ENCODE measurements at places on chromosomes 4 and X.

GRCh38 chr4:118397623-118397979, 44.8 kb upstream of the PRSS12 start:
- no peak for DNase-seq

DNA sequence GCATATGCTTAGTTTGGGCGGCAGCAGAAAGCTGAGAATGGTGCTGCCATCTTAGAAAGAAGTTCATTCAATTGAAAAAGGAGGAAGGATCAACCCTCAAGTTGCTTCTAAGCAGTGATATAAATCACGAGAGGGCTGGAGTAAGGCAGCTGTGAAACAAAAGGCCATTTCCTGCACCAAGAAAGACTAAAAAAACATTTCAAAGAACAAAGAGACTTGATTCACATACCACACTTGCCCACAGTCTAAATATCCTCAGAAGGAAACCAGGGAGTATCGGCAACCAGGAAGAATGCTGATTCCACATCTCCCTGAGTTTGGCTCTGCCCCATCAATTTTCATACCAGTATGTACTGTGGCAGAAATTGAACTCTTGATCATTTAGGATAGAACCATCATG, 240.1 kb downstream of the OPHN1 start:
- no peak for DNase-seq

- no peak for DNase-seq
Observed at GRCh38 chr4:178556796-178557195, 1114.6 kb upstream of the AGA start.

GRCh38 chr4:127383666-127384065, 249.1 kb upstream of the INTU start:
- DNase-seq = no peak

DNA sequence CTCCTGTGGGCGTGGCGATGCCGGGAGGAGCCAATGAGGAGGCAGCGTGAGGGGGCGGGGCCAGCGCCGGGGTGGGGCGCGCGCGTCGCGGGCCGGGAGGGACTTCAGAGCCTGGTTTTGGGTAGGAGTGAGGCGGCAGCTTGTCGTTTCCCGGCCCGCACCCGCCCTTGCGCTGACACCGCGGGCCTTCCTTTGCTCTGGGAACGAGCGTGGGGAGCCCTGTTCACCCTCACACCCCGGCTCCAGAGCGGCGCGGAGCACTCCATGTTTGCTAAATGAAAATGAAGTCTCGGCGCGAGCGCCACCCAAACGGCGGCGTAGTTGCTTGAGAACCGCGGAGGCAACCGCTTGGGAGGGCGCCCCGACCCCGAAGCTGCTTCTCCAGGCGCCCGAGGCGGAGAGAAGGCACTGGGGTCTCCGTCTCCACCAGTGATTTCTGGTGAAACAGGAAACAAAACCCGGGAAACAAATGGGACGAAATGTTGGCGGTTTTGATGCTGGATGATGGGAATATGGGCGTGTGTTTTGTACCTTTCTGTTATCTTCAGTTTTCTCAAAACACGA, 497 bp upstream of the GRPEL1 start:
- DNase-seq = no peak

DNA sequence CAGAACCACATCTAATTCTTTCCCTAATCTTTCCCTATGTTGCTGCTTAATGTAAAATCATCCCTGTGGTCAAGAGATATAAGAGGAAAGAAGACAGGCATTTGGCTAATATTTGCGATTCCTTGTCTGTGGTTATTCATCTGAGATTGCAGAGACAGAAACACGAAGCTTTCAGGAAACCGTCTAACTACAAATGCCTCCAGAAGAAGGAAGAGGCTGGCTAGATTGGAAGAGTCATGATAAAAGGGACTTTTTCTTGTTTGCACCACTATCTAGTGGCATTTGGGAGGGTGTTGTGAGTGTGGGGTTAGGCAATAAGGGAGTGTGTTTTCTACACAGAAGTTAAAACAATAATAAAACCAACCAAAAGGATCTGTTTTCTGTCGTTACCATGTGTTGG, 43.9 kb downstream of the TMEM154 start:
- peak; percentile 83 for DNase-seq

GRCh38 chr4:27082776-27083175, 222.1 kb downstream of the STIM2 start:
- peak; percentile 45 for DNase-seq

GRCh38 chr4:6463311-6464289, 8.8 kb downstream of the PPP2R2C start:
- DNase-seq = no peak

DNA sequence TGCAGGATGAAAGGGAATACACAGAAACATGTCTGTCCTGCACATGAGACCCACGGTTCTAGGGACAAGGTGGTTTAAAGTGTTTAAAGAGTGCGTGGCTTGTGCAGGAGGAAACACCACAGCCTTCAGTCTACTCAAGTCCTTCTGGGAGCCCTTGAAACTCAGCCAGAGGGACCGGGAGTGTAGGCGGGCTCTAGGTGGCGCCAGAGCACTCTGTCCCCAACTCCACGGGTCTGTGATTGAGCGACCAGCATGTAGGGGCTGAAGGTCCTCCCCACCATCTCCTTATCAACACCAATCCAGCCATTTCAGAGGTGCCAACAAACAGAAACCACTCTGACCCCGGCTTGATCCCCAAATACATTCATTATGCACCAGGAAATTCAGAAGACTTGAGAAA, 82.0 kb upstream of the CLDN34 start:
- peak; percentile 52 for DNase-seq

GRCh38 chrX:78712336-78712735, 35.2 kb upstream of the LPAR4 start:
- DNase-seq = no peak

DNA sequence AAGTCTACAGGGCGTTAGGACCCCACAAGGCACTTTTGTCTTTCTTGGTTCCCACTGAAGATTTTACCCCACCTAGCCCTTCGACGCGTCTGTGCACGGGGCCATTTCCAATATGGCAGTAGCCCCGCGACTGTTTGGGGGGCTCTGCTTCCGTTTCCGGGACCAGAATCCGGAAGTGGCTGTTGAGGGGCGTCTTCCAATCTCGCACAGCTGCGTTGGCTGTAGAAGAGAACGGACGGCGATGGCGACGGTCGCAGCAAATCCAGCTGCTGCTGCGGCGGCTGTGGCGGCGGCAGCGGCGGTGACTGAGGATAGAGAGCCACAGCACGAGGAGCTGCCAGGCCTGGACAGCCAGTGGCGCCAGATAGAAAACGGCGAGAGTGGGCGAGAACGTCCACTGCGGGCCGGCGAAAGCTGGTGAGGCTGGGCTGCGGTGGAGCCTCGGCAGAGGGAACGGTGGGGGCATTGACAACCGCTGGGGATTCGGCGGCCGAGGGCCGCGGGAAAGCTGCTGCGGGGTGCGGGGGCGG, at the start of gene USP11:
TSS of gene USP11 (plus strand) at position 207 of the 530 bp plus-strand sequence. CDS start at position 242, 35 bp downstream.
- peak; percentile 38 for DNase-seq

- no peak for DNase-seq
Observed at GRCh38 chr4:135325264-135325663, 1123.7 kb upstream of the PABPC4L start.

GRCh38 chrX:2677764-2678163, 13.3 kb upstream of the CD99 start:
- no peak for DNase-seq

GRCh38 chrX:41526925-41527324, 79.8 kb downstream of the NYX start:
- DNase-seq = no peak

DNA sequence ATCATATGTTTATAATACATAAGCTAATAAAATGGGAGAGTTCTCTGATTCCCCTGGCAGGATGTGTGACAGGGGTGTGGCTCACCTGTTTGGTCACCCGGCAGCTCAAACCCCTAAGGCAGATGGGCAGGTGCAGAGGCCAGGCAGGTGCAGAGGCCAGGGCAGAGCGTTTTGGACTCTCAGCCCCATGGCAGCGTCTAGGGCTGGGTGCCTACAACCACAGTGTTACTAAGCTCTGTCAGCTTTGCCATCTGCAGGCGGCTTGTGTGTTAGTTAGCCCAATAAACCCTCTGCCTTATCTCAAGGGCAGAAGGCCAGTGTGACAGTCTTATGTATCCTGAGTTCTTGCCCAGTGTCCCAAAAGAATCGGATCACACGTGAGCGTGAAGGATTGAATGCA, 54.0 kb upstream of the UGT2B15 start:
- no peak for DNase-seq

DNA sequence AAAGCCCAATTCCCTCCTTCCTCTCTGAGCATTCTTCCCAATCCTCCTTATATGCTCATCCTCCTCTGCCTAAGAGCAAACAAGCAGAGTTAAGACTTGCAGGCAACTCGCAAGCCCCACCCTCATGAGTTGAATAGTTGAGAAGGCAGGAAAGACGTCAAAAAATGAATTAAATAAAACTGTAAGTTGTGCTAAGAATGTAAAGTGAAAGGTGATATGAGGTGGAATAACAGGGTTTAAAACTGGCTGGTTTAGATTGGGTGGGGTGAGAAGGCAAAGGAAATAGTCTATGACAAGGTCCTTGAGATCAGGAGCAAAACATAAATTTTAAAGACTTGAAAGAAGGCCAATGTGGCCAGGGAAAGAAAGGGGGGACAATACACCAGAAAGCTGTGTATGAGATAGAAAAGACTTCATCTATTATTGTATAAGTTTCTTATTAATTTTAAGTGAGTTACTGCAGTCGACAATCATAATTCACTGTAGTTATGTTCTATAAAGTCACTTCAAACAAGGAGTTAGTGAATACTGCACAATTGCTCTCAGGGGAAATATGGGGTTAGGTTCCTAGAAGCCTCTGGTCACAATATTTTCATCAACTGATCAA, 124.9 kb downstream of the RELL1 start:
- no peak for DNase-seq

GRCh38 chr4:15162465-15163283, 160.4 kb downstream of the CPEB2 start:
- DNase-seq = peak; percentile 6

DNA sequence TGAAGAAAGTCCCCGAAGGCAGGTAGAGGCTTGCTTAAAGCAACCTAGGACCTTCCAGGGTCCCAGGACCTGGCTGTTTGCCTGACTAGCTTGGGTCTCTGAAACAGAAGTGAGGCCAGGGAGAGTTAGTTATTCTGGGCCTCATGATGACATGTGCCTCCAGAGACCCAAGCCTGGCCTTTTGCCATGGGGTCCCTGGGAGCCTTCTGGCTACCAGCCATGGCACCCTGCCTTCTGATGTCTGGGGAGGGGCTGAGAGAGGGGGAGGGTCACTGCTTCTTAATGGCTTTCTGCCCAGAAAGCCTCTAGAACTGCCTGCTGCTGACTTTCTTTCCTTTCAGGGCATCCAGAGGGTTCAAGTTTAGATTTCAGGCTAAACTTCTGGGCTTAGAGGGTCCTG, 1.0 kb upstream of the STARD8 start:
- DNase-seq = no peak

DNA sequence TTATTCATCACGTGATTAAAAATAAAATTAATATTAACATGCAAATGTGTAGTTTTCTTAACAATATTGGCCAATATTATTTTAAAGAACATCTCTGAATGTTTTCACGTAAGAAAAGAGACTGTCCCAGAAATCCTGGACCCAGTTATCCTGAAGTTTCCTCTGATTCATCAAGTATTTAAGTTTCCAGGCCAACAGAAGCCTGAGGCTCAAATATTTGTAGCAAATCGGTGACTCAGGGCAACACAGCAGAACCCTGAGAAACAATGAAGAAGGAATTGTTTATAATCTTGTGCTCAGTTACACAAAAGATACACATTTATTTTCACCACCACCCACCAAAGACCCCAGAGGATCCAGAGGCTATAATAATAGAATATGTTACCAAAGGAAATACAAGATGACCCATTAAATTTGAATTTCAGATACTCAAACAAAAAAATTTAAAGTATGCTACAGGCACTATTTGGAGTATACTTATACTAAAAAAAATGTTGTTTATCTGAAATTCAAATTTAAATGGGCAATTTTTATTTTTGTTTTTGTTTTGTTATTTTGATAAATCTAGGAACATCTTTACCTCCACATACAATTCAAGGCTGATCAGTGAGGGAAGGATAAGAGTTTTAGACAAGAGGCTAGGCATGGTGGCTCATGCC, 33.9 kb upstream of the SLC7A11 start:
- no peak for DNase-seq

GRCh38 chr4:34422472-34423175, 1821.7 kb downstream of the ARAP2 start:
- DNase-seq = no peak

DNA sequence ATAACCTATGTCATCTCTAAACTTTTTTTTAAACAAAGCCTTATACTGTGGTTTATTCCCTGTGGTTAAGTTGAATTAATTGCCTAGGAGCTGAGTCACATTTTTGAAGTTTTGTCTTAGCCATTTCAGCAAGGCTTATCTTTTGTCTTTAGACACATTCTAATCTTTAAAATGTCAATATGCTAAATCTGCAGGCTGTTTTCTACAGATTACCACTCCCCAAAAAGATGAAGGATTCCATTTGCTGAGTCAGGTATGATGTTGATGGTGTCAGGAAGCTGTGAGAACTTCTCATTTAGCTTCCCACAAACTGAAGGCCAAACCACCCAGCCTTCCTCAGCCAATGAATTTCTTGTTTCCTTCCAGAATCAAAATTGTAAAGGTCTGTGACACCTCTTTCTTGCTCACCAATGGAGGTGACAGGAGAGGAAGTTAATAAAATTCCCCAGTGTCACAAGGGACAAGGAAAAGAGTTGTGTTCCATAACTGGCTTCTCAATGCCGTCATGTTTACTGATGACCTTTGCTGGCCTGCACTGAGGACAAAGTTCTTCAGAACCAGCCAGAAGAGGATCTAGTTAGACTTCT, 3.7 kb upstream of the CXCL6 start:
- DNase-seq = no peak

GRCh38 chrX:103254171-103254824, 657 bp downstream of the TCEAL8 start:
- peak; percentile 0 for DNase-seq

DNA sequence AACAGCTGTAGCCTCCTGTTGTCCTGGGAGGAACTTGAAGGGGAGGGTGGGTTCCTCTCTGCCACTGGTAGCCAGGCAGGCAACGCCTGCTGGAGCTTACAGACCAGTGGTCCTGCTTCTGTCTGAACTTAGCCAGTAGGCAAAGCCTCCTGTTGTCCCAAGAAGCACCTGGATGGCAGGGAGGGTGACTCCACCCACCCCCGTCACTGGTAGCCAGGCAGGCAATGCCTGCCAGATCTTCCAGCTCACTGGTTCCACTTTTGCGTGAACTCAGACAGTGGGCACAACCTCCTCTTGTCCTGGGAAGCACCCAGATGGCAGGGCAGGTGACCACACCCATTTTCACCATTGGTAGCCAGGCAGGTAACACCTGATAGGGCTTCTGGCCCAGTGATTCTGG, 203.5 kb upstream of the DIPK2B start:
- no peak for DNase-seq

DNA sequence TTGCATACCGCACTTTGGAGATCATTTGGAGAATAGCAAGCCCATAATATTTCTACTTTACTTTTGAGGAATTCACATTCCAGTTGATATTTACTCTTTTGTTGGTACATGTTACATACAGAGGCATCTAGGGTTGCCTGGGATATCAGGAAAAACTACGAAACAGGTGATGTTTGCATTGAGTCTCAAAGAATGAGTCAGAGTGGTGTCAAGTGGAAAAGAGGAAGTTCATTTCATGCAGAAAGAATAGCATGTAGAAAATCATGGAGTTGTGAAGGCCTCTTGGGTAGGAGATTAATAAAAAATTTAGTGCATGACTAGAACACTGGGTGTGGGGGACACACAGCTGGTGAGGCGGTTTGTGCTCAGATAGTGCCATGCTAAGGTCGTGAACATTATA, 33.5 kb upstream of the ELOVL6 start:
- no peak for DNase-seq

GRCh38 chrX:30794497-30794896, 94.6 kb downstream of the TAB3 start:
- DNase-seq = no peak

- DNase-seq = no peak
Observed at GRCh38 chr4:163991298-163991865, 496.9 kb downstream of the TMA16 start.

All from inflammatory macrophage (primary cell).